Renal pelvis (tissue), 12 donors: ENCODE measurements at places on chromosomes 1 and 21. TPM values are rescaled to one million over a fixed set of nuclear protein-coding genes. Genes with fewer than 3 reads are reported as not detected.

The SPRR2G gene
- polyA plus RNA-seq = not detected

The GRIK1 gene
- 1.7 TPM for polyA plus RNA-seq

- DNase-seq = no peak
These were observed 65.7 kb downstream of the NPHS2 start for GRCh38 chr1:179510038-179510437.

- DNase-seq = no peak
These were observed 17.4 kb upstream of the HNRNPU start for GRCh38 chr1:244881552-244882280.

GRCh38 chr1:203291201-203292096 is 13.9 kb upstream of the BTG2 start:
- no peak for DNase-seq

DNA sequence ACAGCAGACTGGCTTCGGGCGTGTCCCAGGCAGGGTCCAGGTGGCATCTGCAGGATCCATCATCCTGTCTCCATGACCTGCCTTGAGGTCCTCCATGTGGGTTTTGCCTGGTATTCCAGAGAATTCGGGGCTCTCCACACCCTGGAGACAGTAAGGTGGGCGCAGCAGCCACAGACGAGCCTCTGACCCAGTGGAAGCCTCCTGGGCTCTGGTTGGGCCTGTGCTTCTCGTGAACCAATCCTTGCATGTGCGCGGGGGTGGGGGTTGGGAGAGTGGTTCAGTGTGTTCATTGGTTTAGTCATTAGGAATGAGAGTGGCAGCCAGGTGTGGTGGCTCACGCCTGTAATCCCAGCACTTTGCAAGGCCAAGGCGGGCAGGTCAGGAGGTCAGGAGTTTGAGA is 32.1 kb upstream of the TNFRSF1B start:
- DNase-seq = no peak

DNA sequence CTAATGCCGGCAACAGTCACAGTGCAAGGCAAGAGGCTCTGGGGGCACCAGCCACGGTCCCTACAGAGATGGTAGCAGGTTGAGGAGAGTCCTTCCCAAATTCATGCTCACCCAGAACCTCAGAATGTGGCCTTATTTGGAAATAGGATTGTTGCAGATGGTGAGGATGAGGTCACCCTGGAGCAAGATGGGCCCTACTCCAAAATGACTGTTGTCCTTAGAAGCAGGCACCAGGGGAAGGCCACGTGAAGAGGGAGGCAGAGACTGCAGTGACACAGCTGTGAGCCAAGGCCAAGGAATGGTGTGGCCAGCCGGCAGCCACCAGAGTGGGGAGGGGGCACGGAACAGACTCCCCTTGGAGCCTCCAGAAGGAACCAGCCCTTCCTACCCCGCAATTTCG is 70.8 kb upstream of the CLDN14 start:
- DNase-seq = no peak

DNA sequence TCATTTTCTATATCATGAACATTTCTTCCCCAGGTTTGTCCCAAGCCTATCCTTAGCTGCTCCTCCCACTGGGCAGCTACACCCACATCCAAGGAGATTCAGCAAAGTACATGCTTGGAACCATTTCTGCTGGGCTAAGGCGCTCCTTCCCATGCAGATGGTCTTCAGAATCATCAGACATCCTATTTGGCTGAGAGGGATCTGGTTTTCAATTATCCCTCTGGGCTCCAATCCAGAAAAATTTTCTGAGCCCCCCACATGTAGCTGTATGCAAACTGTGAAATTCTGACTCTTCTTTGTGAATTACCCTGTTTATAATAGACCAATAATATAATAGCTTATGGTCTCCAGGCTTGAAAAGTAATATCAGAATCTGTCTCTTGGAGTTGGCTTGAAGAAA is 99.2 kb downstream of the LAMC2 start:
- DNase-seq = no peak

- DNase-seq = no peak
These were observed 58.9 kb downstream of the ZC3H11B start for GRCh38 chr1:219553934-219554502.

GRCh38 chr1:180157576-180158057 is 2.9 kb downstream of the QSOX1 start:
- no peak for DNase-seq

GRCh38 chr1:156804572-156805243 is 11.9 kb downstream of the SH2D2A start:
- peak; percentile 51 for DNase-seq

- DNase-seq = no peak
These were observed 62.1 kb downstream of the HSD3B1 start for GRCh38 chr1:119569095-119569494.

GRCh38 chr21:42931560-42932235 is 6.3 kb upstream of the ERVH48-1 start:
- no peak for DNase-seq

DNA sequence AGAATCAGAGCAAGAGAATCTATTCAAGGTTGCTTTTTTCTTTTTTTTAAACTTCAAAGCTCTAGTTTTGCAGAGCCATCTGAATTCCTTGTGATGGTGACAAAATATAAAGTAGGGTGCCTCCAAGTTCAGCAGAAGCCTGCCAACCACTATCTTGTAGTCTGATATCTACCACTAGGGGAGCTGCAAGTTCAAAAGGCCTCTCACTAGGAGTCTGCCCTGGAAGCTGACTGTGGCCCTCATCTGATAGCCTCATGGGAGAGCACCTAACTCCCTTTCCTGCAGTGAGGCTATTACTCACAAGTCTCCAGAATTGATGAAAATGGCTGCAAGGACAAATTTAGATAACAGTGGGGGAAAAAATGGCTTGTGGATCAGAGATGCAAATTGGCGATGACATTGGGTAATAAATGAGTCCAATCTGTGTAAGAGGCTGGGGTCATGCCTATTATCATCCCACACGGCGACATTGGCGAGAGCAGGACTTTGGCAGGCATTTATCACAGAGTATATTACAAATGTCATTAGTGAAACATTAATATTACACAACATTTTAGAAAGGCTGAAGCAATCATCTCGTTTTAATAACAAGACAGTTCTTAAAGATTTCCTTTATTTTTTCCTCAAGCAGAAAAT is 10.7 kb upstream of the ZP4 start:
- DNase-seq = no peak

DNA sequence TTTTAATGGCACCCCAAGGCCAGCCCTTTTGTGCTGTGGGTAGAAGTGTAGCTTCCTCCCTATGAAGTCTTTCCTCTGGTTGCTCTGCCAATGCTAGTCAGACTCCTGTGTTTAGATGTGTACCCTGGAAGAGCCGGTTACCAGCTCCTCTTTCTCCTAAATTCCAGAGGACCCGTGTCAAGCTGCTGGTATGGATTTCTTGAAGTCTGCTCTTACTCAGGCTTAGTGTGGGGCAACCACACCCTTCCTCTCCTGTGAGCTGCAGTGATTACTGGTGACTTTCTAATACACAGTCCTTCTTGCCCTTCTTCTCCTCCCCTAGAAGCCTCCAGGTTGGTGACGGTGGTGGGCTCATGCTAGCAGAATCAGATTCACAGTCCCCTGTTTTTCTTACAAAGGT is 74.1 kb upstream of the AKT3 start:
- no peak for DNase-seq

DNA sequence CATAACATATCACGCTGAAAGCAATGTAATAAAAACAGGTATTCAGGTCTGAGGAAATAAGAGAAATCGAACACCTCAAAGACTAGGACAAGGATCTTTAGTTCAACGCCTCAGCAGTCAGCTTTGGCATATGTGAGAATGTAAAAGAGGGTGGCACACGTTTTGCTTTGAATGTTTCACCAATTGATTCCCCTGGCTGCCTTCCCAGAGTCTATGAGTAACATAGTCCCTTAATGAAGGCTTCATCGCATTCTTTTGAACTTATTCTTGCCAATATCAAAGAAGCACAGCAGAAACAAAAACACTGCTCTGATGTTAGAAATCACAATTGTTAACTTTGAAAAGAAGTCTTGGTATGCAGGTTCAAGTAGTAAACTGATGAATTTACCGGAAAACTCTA is 764.8 kb downstream of the ADGRL2 start:
- DNase-seq = no peak

- DNase-seq = no peak
These were observed 55.9 kb downstream of the MACO1 start for GRCh38 chr1:25486602-25487001.
